ENCODE measurements at places on chromosomes 6 and 20.

GRCh38 chr6:835476-836160, 142.7 kb upstream of the EXOC2 start:
- DNase-seq = peak; percentile 71

- DNase-seq = peak; percentile 24
These were observed 10.1 kb downstream of the UTRN start for GRCh38 chr6:144295211-144295610.

DNA sequence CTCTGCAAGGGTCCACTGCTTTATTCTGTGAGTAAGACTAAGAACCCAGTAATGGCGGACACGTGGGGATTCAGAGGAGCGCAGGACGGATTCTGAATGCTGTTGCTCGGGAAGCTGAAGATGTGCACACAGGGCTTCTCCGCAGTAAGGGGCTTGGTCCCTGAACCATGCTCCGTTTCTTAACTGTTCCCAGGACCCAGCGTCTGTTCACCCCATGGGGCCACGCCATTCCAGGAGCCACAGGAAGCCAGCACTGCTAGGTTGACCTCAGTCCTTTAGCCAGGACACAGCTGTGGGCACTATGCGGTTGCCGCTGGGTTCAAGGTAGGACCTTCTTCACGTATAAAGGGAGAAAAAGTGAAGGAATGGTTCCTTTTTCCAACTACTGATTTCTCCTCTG, 59.8 kb downstream of the IRF4 start:
- DNase-seq = no peak

GRCh38 chr6:167400482-167401138, 75.7 kb downstream of the TTLL2 start:
- DNase-seq = no peak

DNA sequence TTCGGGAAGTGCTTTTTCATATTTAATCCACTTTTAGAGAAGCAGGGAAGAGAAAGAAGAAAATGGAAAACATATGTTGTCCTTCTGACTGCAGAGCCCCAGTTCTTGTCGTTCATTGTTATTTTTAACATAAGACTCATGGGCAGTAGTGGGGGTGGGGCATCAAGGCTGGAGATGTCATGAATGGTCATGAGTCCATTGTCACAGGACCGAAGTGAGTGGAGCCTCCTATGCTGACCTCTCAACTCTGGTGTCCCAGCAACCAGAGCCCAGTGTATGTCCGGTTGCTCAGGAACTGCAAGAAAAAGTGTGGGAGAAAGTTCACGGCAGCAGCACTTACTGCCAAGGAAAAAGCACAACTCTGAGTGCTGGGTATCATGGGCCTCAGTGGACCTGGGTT, 108.6 kb downstream of the BANF2 start:
- DNase-seq = no peak

GRCh38 chr6:162271922-162272321, 455.6 kb downstream of the PRKN start:
- DNase-seq = no peak

- peak; percentile 95 for DNase-seq
These were observed 138.0 kb upstream of the RREB1 start for GRCh38 chr6:6969761-6970223.

- no peak for DNase-seq
These were observed 33.5 kb downstream of the MYH7B start for GRCh38 chr20:34989118-34989517.

DNA sequence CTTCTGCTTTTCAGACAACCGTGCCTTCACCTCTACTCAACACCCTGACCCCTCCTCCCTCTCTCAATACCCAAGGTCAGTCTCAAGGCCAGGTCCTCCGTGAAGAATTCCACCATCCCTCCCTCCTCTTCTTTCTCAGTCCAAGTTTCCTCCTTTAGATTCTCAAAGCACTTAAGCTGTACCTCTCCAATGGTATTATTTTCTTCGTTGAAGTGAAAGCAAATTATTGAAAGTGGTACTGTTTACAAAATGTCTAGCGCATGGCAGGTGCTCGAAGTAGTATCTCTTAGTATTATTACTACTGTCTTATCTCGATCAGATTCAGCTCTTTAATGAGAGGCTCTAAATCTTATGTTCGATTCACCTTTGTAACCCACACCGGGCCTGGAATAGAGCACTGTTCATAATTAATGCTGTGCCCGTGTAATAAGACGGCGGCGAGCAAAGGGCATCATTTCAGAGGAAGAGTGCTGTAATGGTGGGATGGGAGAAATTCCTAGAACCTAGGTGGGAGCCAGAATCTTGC, 593 bp upstream of the RALGAPB start:
- no peak for DNase-seq

DNA sequence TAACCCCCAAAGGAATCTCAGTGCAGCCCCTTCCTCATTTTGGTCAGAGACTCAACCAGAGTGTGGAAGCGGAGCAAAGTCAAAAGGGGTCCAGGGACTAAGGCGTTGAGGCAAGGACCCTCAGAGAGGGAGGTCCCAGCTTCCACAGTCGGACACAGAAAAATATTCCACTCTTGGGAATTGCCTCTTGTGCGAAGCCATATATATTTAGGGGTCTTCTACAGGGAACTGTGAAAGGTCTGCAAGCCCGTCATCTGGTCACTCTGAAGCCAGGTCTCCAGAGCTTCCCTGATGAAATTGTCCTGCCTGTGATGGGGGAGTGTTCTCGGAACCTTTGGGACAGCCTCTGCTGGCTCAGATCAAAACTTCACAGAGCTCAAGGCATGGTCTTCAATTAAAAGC, 160.8 kb downstream of the TBXT start:
- no peak for DNase-seq

DNA sequence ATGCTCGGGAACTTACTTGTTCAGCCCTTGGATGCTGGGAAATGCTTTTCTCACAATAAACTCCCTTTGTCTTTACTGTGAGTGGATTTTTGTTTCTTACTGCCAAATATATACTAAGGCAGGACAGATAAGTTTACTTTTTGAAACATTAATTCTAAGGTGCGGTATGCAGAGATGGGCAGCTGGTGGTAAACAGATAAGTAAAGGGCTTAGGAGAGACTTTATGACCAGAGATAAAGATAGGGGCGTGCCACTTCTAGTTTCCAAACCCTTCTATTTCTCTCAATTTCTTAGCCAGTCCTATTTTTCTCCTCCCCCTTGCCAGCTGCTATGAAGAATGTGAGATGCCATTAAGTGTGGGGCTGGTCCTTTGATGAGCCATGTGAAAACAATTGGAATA, 16.3 kb downstream of the SAMD3 start:
- no peak for DNase-seq

DNA sequence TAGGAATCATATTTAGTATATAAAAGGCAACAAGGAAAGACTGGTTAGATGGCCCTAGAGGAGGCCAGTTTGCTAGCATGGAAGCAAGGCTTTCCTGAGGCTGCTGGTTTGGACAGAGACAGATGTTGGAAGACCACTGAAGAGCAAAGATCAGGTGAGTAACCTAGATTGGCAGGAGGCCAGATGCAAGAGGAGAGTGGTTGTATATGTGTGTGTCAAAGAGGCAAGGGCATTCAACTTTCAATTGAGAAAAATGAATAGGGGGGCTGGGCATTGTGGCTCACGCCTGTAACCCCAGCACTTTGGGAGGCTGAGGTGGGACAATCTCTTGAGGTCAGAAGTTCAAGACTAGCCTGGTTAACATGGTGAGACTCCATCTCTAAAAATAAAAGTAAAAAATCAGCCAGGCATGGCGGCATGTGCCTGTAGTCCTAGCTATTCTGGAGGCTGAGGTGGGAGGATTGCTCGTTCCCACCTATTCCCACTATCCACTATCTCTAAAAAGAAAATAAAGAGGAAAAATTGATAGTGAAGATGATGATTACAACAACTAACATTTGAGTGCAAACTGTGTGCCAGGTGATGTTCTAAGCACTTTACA, 79.8 kb downstream of the PRDM1 start:
- peak; percentile 74 for DNase-seq

DNA sequence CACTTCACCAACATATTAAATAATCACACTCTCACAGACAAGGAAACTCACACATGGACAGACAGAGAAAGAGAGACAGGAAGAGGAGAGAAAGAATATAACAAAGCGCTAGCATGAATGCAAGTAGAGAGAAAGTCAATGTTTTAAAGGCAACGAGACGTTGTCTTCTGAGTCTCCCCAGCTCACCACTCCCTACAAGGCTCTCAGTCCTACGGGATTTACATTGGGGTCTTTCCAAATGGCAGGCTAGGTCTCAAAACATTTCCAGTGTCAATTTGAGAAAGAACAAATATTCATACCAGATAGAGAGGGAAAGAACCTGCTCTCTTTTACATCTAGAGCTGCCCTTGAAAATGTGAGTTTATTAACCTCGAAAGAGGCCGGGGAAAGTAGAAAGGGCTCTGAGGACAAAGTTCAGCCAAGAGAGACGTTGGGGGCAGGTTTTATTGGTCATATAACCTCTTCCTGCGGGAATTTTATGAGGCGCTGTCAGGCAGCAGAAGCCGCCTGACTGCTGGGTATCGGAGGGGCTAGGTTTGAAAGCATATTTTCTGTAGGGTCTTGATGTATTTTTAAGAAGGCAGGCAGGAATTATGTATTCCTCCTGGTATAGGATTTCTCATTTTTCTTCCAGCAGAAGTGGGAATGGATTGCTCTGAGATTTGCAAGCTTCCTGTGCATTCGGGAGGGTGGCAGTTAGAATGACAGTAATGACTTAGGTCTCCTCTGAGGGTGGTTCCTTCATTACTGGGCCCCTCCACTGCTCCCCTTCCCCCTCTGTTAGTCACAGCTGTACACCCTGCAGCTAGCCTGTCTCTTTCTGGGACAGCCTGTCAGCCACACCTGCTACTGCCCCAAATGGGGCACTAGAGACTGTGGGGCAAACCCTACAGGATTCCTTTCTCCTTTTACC, 34.4 kb upstream of the KIF16B start:
- no peak for DNase-seq

DNA sequence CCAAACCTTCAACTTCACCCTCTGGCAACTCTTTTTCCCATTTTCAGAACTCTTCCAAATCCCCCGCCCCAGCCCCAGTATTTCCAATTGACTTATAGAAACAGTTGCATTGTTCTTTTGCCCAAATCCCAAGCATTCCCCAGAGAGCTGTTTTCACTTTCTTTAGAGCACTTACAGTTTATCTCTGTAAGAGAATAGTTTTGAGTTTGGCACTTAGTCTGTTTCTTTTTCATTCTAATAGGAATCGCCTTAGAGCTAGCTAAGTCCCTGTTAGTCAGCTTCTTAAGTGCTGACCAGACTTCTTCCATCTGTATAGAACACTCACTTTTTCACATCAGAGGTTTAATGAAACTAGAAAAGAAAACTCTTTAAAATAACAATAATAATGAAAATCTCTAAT, 374.2 kb upstream of the FLRT3 start:
- DNase-seq = no peak

DNA sequence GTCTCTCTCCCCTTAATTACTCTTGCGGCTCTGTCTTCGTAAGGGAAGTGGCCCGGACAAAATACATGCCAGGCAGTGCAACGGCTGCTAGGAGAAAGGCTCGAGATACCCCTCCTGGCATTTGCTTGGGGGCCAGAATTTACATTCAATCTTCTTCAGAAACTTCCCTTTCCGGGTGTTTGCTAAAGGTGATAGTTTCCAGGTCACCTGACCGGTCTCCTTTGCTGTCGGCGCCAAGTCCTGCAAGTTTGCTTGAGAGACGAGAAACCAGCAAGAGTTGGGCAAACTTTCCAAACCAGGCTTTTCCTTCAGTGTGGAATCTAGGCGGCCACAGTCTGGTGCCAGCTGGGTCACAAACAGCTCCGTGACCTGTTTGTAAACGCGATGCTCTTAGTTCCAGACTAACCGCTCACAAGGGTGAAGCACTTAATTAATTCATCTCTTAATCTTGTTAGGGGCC, 563 bp upstream of the SRSF3 start:
- DNase-seq = peak; percentile 73

- no peak for DNase-seq
These were observed 41.3 kb upstream of the SNAP25 start for GRCh38 chr20:10177326-10177725.

DNA sequence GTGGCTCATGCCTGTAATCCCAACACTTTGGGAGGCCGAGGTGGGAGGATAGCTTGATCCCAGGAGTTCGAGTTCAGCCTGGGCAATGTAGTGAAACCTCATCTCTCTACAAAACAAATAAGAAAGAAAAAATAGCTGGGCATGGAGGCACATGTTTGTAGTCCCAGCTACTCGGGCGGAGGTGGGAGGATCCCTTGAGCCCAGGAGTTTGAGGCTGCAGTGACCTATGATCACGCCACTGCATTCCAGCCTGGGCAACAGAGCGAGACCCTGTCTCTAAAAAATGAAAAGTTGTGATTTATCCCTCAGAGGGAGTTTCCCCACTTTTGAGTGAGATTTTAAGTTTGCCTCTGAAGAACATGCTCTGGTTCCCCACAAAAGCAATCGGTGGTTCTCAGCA, 17.4 kb upstream of the BMP7 start:
- no peak for DNase-seq

- DNase-seq = peak; percentile 86
These were observed 78.2 kb upstream of the ARID1B start for GRCh38 chr6:156699017-156699421.

- peak; percentile 23 for DNase-seq
These were observed 972 bp downstream of the RNF8 start for GRCh38 chr6:37354526-37355384.

DNA sequence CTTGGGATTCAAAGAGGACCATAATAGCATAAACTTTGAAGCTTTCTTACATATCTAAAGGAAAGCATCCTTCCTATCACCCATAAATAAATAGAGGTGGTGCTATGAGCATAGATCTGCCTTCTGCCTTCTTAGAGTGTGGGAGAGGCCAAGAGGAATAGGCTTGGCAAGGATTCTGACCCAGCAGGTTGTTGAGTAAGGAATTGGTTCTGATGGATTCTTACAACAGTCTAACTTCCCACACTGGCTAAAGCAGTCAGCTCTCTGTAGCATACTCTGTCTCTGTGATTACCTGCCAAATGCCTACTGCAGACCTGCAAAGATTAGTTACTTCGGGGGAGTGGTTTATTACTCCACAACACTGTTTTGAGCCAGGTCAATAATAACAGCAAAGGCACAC, 198.0 kb upstream of the RAB32 start:
- DNase-seq = no peak

DNA sequence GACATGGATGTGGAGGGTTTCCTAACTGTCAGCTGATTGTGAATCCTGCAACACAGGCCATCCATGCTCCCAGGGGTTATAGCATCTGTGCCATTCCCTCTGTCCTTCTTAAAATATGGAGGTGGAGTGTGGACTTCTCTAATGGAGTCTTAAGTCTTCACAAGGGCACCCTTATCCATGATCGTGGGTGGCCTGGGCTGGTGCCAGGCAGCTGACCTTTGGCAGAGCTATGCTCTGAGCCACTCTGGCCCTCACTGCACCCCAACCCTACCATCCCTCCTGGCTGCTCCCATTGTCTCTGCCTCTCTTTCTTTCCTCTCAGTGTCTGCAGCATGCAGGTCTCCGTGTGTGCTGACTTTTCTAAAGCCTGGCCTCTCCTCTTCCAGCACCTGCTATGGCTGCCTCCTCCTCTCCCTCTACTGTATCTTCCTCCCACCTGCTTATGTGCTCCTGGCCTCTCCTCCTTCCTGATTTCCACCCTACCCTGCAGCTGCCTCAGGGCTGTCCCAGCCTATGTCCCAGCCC, 11.2 kb upstream of the PCMTD2 start:
- DNase-seq = no peak

DNA sequence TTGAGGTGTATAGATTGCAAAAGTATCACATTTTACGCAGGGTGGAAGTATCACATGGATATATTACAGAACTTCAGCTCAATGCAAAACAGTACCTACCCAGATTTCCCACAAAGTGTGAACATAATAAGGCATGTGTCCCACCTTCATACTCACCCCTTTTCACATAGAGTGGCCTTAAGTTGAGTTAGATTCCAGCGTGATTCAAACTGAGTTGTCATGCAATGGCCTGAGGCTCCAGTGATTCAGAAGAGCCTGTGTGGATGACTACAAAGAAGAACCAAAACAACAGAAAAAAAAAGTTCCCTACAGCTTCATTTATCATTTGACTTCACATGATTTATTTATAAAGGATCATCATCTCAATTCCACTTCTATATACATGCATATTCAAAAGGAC, 309.7 kb downstream of the SLC35F1 start:
- DNase-seq = no peak
